ENCODE measurements at places on chromosomes 6 and 20.

- DNase-seq = no peak
Observed at GRCh38 chr6:2230659-2231277, 14.6 kb downstream of the GMDS start.

DNA sequence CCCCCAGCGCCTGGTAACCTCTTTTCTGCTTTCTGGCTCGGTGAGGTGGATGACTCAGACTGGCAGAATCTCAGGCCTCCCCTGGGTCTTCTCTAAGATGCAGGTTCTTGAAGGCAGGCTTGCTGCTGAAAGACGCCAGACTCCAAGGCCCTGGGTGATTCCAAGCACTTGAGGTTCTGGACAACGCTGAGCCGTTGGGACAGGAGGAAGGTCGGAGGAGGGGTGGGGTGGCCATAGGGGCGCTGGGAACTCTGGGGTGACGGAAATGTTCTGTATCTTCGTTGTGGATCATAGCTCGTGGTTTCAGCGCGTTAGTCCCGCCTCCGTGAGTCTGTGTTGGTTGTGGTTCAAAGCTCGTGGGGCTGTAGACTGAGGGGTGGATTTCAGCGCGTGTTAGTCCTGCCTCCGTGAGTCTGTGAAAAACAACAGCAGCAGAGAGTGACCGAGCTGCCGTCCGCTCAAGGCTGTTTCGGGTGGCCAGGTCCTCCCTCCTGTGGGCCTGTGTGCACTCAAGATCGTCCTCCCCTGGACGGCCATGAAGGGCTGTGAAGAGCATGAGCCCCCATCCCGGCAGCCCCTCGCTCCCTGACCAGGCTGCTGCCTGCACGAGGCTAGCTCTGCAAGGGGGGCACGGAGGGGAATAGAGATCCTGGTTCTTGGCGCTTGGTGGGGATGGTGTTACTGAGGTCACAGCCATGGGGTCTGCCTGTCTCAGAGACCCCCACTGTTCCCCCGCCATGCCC is 7.7 kb downstream of the NTSR1 start:
- no peak for DNase-seq

DNA sequence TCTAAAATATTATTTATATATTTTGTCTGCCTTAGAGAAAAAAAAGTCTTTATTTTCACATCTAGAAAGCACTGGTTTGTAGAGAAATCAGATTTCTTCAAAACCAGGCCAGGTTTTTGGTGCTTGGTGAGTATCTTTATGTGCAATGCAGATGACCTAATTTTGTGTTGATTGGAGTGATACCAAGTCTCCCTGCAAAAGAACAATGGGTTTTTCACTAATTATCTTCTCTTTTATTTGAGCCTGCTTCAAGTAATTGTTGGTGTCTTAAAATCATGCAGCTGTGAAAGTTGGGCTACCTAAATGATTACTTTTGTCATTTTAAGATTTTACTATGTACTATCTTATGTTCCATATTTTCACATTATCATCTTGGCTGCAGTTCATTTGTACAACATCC is 874.7 kb downstream of the TFAP2A start:
- DNase-seq = no peak

DNA sequence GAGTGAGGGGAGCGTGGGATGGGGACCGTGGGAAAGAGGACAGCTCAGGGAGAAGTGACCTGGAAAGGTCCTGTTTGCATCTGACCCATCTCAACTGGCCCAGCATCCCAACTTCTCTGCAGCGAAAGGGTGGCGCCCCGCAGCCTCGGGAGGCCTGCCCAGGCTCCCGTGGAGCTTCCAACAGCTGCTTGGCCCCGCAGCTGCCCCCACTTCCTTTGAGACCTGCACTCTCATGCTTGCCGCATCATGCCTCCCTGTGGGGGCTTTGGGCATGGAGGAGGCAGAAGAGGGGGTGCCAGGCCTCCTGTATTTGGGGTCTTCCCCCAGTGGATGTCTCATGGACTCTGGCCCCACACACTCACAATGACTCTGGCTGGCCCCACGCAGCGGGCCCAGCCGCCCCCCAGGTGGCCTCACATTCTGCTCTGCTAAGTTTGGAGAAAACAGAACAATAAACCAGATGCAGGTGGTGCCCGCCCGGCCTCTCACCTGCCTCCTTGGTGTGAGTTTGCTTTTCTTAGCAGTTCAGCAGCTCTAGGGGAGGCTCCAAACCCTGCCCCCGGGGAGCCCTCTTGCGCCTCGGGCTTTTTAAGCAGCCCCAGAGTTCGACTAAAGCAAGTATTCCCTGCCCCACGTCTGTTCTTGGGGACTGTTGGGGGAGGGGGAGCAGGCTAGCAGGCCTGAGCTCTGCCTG is 40.7 kb downstream of the CPXM1 start:
- DNase-seq = no peak

GRCh38 chr20:41340327-41341055 is at the start of gene LPIN3:
LPIN3 (plus strand) TSS chr20:41340821; CDS start chr20:41345804, 4,983 bp downstream.
- no peak for DNase-seq

DNA sequence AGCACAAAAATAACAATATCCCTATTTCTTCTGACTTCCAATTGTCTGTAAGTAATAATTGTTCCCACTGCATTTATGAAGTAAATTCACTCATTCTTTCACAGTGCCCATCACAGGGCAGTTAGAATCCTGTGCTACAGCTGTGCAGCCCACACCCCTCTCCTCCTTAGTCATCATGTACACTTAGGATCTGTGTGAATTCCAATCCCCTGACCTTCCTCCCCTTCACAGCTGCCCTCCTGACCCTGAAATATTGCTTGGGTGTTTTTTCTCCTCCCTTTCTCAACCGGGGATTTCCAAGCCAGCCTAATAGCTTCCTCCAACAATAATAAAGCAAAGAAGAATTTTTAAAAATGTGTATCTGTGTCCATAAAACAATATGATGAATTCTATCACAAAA is 91.5 kb upstream of the BEND6 start:
- no peak for DNase-seq

- no peak for DNase-seq
Observed at GRCh38 chr6:71724456-71725125, 161.8 kb upstream of the RIMS1 start.

GRCh38 chr6:125811259-125811658 is 20.5 kb downstream of the NCOA7 start:
- DNase-seq = no peak

GRCh38 chr6:1291381-1291780 is 20.5 kb upstream of the FOXQ1 start:
- DNase-seq = no peak

- DNase-seq = no peak
Observed at GRCh38 chr6:137494988-137495702, 951 bp upstream of the OLIG3 start.

DNA sequence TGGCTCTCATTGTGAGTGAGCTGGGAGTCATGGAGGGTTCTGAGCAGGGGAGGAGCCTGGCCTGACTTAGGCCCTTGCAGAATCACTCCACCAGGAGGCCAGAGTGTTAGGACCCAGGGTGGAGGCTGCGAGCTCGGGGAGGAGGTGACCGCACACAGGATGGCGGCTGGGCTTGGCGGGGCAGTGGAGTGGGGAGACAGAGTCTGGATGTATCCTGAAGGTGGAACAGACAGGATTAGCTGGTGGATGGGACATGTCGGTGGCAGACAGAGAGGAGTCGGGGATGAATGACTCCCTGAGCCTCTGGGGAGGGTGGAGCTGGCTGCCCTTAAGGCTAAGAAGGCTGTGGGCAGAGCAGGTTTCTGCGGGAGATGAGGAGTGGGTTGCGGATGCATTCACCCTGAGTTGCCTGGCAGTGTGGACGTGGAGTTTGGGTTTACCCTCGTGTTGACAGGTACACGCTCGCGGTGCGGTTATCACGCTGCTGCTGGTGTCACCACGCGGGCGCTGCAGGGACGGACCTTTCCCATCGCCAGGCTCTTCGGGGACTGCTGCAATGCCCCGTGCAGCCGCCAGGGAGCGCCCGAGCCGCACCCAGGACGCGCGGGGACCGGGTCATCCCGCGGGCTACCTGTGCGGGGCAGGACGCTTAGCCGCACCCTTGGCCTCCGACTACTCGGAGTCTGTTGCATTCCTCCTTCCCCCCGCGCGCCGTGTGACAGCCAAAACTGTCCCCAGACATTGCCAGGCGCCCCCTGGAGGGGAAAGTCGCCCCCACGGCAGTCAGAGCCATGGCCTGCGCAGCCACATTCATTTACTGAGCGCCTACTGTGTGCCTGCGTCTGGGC is 43.0 kb upstream of the PTGIS start:
- DNase-seq = no peak

GRCh38 chr6:72422171-72422570 is 199.7 kb upstream of the KCNQ5 start:
- no peak for DNase-seq

GRCh38 chr20:58389324-58389967 is 417 bp downstream of the VAPB start:
- no peak for DNase-seq

DNA sequence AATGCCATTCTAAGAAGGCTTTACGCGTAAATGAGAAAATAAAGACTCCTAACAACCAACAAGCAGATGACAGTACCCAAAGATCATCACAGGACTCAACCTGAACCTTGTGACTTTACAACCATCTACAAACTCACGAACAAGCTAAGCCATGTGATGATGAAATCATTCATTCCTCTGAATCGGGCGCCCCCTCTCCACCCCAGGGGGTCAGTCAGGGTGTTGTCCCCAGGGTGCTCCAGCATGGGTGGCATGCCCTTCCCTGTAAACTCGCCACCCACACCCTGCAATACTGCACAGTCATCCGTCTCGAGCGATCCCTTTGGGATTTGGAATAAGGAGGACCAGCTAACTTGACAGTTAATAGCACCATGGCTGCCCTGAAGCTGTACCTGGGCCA is 12.6 kb downstream of the SERPINB6 start:
- DNase-seq = no peak

DNA sequence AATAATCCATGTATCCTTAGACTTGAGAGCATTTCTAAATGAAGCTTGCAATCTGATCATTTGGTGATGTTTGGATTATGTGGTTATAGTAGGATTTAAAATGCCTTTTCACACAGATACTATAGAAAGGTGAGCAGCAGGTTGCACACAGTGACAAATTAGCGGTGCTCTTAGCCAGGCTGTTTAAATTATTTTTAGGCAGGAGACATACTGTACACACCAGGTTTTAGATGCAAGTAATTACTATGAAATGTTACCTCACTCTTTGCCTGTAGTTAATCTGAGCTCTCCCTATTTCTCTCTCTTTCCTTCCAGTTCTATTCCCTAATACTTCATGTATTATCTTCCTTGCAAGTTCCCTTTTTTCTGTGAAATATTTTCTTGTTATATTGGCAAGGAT is 191.7 kb downstream of the RIMS1 start:
- no peak for DNase-seq

- no peak for DNase-seq
Observed at GRCh38 chr20:20317621-20318364, 50.1 kb upstream of the INSM1 start.

DNA sequence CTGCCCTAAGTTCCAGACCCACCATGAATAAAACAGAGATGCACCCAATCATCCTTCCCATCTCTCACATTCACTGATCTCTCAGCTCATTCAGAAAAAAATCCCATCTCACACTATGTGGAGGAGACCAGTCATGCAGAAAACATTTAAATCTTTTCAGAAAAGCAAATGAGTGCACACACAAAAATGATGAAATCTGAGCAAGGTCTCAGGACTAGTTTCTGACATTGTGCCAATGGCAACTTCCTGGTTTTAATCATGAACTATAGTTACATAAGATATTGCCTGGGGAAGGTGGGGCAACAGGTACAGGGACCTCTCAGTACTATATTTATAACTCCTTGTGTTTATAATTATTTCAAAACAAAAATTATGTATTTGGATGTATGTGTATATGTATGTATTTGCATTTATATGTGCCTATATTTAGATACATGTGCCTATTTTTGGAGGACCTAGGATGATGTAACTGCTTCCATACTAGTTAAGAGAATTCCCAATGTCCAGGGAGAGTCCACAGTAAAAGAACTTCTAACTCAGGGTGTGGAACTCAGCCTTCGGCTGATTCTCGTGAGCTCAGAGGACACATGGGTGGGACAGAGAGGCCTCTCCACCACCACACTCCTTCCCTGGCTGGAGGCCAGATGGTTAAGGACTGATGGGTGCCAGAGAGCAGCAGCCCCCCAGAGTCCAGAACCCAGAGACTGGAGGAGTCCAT is 71.7 kb upstream of the MAP3K4 start:
- no peak for DNase-seq

DNA sequence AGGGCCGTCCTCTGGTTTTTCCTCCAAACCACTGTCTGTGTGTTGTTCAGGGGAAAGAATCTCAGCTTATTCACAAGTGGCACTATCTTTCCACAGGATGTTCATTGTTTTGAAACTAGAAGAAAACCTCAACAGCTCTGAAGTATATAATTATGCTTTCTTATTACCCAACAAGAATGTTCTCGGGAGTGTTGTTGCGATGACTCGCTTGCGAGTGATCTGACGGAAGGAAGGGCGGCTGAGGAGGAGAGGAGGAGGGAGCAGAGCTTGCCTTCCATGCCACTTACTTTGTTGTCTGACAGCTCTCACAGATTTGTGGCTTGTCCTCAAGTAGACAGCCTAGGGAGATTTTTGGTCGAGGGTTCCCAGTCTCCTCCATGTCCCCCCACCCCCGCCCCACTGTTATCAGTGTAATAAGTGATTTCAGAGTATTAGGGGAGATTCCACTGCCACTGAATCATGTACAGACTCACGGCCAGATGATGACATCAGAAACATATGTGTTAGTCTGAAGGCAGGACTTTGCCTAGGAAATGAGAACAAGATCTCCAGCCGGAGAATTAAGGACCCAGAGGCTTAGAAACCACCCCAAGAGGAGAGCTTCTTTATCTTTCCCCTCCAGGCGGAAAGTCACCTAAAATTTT is 80.7 kb upstream of the CCN6 start:
- DNase-seq = no peak

DNA sequence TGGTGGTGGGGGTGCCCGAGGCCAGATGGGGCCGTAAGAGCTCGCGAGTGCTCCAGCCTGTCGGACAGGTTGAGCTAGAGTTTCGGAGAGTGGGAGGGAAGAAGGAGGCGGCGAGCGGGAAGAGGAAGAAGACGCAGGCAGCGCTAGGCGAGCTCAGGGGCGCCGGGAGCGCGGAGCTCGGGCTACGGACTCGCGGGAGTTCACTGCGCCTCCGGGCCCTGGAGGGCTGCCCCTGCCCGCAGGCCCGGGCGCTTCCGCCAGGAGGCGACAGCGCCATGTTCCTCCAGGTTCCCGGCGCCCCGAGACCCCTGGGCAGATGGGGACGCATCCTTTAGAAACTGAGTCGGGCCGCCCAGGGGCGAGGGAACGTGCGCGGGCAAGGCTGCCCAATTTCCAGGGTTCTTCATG is 984 bp downstream of the TFAP2C start:
- DNase-seq = no peak

- no peak for DNase-seq
Observed at GRCh38 chr6:48027704-48028435, 83.1 kb downstream of the PTCHD4 start.

DNA sequence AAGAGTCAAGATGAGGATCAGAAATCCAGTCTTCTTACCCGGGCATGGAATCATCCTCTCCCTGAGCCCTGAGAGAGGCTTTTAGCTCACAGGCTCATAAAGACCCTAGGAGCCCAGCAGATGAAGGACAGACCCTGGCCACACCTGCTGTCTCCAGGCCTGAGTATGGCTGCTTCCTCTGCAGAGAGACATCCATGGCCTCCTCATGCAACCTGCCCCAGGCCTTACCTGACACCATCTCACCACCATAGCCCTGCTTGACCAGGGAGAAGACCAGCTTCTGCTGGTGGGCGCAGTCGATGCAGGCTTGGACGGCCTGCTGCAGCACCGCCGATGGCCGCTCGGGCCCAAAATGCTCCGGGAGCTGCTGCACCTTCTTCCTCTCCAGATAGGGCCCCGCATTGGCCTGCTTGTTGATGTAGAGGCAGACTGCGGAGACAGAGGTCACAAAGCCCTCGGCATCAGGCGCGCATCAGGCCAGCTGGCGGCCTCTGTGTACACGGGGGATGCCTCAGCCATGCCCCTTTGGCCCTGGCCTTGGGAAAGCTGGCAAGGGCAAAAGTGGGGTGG is 77.6 kb downstream of the SCML4 start:
- no peak for DNase-seq
